ENCODE measurements at places on chromosomes 1 and 21.
A peak's percentile ranks its signal among the peaks of the same experiment; 100 is the strongest.

DNA sequence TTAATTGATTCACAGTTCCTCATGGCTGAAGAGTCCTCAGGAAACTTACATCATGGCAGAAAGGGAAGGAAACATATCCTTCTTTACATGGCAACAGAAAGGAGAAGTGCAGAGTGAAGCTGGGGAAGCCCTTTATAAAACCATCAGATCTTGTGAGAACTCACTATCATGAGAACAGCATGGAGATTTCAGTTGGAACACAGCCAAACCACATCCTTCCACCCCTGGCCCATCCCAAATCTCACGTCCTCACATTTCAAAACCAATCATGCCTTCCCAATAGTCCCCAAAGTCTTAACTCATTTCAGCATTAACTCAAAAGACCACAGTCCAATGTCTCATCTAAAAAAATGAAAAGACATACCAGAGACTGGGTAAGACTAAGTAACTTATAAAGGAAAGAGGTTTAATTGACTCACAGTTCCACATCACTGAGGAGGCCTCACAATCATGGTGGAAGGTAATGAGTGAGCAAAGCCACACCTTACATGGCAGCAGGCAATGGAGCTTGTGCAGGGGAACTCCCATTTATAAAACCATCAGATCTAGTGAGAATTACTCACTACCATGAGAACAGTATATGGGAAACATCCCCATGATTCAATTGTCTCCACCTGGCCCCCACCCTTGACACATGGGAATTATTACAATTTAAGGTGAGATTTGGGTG is 105.2 kb downstream of the MRPL39 start:
- DNase-seq: peak; percentile 38

GRCh38 chr1:208533746-208534598 is 289.8 kb upstream of the PLXNA2 start:
- no peak for DNase-seq

- no peak for DNase-seq
These were observed 63.9 kb downstream of the SSBP3 start for GRCh38 chr1:54342288-54342687.

DNA sequence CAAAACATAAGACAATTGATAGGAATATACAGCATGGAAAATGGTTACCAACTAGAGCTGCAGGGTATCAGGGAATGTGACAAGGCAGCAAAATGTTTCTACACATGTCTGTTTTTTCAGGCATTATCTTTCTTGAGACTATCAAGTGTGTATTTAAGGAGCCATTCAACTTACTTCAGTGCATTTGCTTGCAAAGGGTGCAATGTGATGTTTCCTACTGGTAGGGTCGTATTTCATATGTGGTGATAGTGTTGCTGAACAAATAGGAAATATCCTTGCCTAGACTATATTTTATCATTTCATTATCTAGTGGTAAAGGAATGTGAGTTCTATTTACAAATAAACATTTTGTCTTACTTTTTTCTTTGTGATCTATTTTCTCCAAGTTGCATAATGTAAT is 42.4 kb downstream of the PTPRC start:
- no peak for DNase-seq

DNA sequence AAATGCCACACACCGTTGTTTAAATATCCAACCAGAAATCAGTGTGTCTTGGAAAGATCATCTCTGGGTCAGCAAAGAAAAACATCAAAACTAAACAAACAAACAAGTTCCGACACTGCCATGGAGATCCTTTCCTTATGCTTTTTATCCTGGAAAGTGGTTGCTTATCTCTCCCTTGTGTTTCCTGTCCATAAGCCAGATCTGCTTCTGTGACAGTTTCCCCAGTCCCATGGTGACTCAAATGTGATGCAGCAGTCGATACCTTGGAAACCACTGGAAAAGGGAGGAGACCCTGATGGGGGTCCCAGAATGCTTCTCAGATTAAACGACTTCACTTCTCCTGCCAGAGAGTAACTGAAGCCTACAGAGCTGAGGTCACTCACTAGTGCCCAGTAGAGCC is 94.7 kb downstream of the DMRTA2 start:
- no peak for DNase-seq

DNA sequence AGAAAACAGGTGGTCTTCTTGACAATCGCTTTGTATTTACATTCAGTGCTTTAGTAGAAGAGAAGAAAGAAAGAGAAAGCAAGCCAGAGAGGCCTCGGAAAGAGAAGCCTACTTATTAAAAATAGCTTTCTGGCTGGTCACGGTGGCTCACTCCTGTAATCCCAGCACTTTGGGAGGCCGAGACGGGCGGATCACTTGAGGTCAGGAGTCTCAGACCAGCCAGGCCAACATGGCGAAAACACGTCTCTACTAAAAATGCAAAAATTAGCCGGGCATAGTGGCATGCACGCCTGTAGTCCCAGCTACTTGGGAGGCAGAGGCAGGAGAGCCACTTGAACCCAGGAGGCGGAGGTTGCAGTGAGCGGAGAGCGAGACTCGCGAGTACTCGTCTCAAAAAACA is 1.8 kb upstream of the SLC19A2 start:
- DNase-seq: no peak

DNA sequence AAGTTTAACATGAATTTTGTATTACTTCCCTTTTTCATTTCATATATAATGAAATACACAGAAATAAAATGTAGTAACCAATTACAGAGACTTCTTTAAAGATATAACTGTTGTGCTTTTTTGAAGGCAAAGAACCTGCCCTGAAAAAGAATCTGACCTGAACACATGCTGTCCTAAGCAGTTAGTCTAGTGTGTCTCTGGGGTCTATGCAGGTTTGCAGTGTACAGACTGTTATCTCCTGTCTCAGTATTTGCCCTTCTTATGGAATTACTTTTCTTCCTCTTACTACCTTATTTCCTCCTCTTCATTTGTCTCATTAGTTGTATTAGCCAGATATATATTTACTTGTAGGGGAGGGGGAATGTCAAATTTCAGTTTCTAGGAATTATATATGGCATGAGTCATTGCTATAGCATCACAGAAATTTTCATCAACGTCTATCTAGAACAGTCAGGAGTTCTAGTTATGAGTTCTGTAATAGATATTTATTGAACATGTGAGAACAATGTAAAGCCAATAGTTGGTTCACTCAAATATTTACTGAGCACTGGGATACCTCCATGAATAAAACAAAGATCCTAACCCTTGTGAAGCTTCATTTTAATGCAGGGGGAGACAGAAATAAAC is 28.4 kb upstream of the PLEKHO1 start:
- DNase-seq: no peak

- DNase-seq: no peak
These were observed at the start of gene LYPD8 for GRCh38 chr1:248755517-248755916. TSS of gene LYPD8 (minus strand) at chr1:248755759. CDS start at chr1:248751081, 4,678 bp downstream.

- no peak for DNase-seq
These were observed 25.6 kb downstream of the RNF187 start for GRCh38 chr1:228512781-228513198.

- no peak for DNase-seq
These were observed 1.6 kb downstream of the COG2 start for GRCh38 chr1:230643908-230644307.

- no peak for DNase-seq
These were observed at the start of gene KMO for GRCh38 chr1:241532162-241532531. TSS of gene KMO (plus strand) at chr1:241532378. CDS start at chr1:241532445, 67 bp downstream.

- DNase-seq: no peak
These were observed 8.3 kb upstream of the CD55 start for GRCh38 chr1:207313131-207313530.

GRCh38 chr1:242140836-242141235 is 141.9 kb upstream of the MAP1LC3C start:
- no peak for DNase-seq

DNA sequence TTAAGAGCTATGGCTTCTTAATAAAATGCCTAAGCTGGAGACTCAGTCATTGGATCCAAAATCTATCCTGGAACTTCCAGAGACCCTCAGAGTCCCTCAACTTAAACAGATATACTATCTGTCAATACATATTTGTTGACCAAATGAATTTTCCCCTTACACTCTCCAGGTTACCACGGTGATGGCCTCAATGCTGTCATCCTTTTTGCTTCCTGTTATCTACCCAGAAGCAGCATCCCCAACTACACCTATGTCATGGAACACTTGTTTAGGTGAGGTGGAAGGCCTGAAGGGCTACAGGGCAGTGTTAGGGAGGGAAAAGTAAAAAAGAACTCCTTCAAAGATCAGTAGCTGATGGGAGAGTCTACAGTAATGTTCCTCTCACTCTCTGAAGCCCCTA is 4.4 kb upstream of the C1orf56 start:
- no peak for DNase-seq

- DNase-seq: no peak
These were observed 39.9 kb downstream of the PEX14 start for GRCh38 chr1:10514490-10515235.

DNA sequence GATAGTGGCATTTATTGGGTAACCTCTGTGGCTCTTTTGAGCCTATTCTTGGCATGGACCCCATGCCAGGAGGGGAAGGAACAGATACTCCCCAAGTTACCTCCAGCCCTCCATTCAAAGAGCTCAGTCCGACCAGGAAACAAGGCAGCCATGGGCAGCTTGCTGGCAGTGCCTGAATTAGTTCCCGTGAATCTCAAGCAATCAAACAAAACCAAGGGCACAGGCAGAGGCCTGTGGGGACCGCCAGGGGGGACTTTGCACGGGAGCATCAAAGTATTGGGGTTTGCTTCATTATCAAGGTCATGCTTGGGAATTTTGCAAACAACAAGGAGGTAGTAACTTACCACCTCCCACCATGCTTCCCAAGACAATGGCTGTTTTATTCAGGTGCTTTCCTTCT is 81.2 kb upstream of the IFFO2 start:
- no peak for DNase-seq

DNA sequence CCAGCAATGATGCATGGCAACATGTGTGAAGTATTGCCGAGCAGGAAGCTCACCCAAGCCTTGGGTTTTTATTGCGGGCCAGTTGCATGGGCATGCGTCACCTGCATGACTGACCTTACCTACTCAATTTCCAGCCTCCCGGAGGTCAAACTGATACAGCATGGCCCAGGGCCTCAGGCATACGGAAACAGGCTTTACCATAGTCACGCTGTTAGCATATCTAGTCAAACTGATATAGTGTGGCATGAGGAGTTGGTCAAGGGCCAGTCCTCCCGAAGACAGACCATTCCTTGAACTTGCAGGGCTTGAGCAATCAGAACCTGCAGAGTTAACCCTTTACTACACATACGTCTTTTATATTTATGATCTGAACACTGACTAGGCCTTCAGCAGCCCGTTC is 6.4 kb upstream of the DUSP12 start:
- no peak for DNase-seq

DNA sequence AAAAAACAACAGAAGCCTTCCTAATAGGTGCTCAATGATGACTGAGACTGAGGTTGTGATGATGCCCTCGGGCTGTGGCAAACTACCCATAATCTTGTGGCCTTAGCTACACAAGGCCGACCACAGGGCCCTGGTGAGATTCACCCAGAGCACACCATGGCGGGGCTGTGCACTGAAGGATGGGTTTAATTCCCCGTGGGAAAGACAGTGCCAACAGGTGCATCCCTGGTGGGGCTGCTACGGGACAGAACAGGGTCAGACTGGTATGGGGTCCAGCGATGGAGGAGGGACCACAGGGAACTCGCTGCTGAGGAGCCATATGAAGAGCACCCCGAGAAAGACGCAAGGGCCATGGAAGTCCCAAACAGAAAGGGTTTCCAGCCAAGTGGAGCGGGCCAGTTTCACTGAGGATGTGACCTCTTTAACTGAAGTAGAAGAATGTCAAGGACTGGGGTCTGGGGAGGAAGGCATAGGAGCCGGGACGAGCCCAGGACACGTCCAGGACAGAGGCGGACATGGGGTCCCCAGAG is 21.3 kb downstream of the PRDM15 start:
- DNase-seq: no peak

GRCh38 chr1:44423591-44424537 is 18.8 kb downstream of the RNF220 start:
- no peak for DNase-seq

GRCh38 chr1:217889401-217889800 is 258.3 kb downstream of the SPATA17 start:
- no peak for DNase-seq

DNA sequence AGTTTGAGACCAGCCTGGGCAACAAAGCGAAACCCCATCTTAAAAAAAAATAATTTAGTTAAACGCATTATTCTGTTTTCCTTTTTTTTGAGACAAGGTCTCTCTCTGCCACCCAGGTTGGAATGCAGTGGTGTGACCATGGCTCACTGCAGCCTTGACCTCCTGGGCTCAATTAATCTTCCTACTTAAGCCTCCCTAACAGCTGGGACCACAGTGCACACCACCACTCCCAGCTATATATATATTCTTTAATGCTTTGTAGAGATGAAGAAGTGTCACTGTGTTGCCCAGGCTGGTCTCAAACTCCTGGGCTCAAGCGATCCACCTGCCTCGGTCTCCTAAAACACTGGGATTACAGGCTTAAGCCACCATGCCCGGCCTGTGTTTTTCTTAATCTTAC is 7.7 kb upstream of the KLF17 start:
- no peak for DNase-seq

- no peak for DNase-seq
These were observed 39.8 kb upstream of the WNT4 start for GRCh38 chr1:22182715-22183114.

DNA sequence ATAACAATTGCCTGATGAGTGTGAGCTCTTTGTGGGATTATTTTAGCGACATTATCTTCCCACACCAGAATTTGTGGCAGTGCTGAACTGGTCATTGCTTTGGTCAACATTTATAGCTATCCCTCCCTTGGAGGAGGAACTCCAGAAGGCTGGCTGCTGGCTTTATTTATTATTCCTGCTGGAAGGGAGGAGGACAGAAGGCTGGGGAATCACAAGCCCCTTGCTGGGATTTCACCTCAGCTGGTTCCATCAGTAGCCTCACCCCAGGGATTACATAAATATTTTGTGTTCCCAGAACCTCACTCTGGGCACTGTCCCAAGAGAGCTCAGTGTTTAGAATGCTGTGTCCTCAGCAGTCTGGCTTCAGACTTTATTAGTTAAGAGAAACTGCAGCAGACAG is 102.8 kb upstream of the C1orf21 start:
- no peak for DNase-seq

- DNase-seq: no peak
These were observed 65.6 kb upstream of the DAB1 start for GRCh38 chr1:57489358-57490036.

GRCh38 chr1:211511947-211512346 is 20.0 kb upstream of the RD3 start:
- DNase-seq: no peak

GRCh38 chr1:27726173-27727044 is 648 bp downstream of the FAM76A start:
- peak; percentile 30 for DNase-seq

DNA sequence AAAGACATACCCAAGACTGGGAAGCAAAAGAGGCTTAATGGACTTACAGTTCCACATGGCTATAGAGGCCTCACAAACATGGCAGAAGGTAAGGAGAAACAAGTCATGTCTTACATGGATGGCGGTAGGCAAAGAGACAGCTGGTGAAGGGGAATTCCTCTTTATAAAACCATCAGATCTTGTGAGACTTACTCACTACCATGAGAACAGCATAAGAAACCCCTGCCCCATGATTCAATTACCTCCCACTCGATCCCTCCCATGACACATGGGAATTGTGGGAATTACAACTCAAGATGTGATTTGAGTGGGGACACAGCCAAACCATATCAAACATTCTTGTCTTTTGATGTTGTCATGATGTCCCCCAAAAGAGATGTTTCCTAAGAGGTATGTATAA is 103.3 kb downstream of the DUSP10 start:
- DNase-seq: no peak

- no peak for DNase-seq
These were observed 122.9 kb downstream of the EVI5 start for GRCh38 chr1:92662048-92662447.

All from stimulated activated CD4-positive, alpha-beta T cell treated with anti-CD3 and anti-CD28 coated beads, Interleukin-12 subunit alpha, Interleukin-12 subunit beta, amount 100 ng/mL, for 4 hours (primary cell).